ENCODE measurements at places on chromosomes 13 and 19.

GRCh38 chr19:49130325-49130724, 11.0 kb downstream of the PPFIA3 start:
- no peak for DNase-seq

DNA sequence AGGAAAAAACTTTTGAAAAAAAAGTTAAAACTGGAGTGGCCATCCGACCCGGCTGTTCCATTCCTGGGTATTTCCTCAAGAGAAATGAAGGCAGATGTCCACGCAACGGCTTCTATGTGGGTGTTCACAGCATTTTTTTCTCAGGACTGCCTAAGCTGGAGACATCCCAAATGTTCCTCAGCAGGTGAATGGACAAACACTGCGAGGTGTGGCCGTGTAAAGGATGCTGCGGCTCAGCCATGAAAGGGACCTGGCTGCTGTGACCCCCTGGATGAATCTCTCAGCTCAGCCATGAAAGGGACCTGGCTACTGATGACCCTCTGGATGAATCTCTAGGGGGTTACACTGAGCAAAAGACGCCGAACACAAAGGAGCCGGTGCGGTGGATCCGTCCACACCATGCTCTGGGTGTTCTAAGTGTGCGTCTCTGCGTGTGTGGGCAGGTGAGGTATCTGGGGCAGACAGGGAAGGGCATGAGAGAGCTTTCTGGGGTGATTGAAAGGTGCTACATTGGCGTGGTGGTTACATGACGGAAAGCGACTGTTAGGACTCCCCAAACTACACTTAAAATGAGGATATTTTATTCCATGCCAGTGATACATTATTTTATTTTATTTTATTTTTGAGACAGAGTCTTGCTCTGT, 7.2 kb upstream of the ASPDH start:
- no peak for DNase-seq

GRCh38 chr19:33813391-33814101, 16.9 kb downstream of the KCTD15 start:
- DNase-seq = no peak

GRCh38 chr13:41457589-41458186, 338 bp downstream of the RGCC start:
- no peak for DNase-seq

GRCh38 chr13:111409413-111409812, 89.0 kb downstream of the TEX29 start:
- no peak for DNase-seq

GRCh38 chr19:13404236-13404635, 102.0 kb downstream of the CACNA1A start:
- DNase-seq = no peak

- DNase-seq = no peak
These were observed 10.3 kb upstream of the PAK4 start for GRCh38 chr19:39115105-39115847.

GRCh38 chr13:67008075-67008668, 222.0 kb downstream of the PCDH9 start:
- no peak for DNase-seq

GRCh38 chr13:93529961-93530360, 303.4 kb downstream of the GPC6 start:
- no peak for DNase-seq

GRCh38 chr19:18649371-18650020, 12.7 kb downstream of the KLHL26 start:
- peak; percentile 61 for DNase-seq

DNA sequence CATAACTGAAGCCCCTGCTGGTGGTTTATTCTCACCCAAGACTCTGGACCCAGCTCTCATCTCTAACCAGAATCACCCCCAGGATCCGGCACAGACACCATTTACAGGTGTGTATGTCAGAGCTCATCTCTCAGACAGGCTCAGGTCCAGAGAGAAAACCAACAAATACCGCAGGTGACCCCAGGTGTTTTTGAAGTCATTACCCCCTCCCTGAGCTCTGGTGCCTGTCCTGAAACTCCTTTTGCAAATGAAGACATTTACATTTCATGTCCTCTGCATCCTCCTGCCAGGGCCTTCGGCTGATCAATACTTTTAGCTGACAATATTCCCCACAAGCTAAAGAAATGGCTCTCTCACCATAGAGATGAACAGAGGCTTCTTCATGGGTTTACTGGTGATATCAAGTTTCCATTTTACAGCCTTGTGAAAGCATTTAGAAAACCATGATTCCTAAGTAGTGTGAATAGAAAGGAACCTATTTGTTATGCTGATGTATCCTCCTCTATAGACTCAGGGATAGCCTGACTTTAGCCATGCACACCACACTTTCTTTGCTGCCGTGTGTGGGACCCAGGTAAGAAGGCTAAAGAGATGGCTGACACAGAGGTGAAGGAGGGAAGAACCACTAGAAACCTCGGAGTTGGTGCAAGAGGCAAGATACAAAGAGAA, 131.3 kb downstream of the KCTD15 start:
- DNase-seq = no peak

DNA sequence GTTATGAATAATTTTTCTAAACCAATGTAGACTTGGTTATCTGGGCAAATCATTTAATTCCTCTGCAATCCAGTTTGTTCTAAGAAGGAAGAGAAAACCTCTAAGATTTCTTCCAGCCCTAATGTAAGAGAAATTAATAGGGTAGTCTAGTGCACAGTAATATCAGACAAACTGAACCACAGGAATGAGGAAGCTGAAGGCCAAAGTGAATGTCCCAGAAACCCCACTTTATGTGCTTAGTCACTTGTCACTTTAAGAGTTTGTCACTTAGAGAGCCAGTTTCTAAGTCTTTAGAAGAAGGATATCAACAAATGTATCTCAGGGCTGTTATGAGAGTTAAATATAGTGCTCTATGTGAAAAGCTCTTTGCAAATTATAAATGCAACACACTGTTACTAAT, 750.6 kb downstream of the DIAPH3 start:
- no peak for DNase-seq

DNA sequence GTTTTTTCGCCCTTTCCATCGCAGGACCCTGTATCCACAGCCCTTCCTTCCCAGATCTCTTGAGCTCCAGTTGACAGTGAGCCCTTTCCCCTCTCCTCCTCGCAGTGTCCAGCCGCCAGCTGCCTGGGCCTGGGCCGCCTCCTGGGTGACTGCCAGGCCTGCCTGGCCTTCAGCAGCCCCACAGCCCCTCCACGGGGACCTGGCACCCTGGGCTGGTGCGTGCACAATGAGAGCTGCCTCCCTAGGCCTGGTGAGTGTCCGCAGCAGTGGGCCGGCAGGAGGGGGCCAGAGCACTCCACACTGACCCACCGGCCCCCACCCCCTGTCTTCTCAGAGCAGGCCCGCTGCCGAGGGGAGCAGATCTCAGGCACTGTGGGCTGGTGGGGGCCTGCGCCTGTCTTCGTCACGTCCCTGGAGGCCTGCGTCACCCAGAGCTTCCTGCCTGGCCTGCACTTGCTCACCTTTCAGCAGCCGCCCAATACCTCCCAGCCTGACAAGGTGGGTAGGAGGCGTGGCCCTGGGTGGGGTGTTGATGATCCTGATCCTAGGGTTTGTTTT, 19.0 kb downstream of the MEGF8 start:
- DNase-seq = no peak

GRCh38 chr19:47145639-47146486, 15.2 kb downstream of the SAE1 start:
- DNase-seq = no peak

DNA sequence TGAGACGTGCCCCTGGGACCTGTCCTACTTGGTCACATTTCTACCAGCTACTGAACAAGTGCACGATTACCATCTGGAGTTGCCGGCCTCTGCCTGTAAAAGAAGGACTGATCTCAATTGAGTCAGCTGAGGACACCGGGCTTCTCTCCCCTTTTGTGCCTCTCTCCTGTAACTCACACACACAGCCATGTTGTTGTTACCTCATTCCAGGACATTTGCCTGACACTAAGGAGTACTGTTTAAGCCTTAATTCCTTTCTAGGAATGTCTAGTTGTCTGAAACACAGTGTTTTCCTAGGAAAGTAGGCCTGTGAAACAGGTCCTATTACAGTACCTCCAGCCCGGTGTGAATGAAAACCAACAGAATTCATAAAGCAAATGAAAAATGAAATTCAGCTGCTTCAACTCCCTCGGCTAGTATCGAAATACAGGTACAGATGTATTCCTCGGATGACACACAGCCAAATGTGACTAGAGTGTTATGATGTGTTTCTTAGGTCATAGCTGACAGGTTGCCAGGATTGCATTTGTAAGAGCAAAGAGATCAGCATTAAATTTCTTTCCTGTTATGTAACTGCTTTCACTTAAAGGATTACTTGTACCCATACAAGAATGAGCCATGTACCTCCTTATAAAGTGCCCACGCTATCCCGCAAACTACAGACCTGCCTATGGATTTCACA, 152.0 kb upstream of the IRS2 start:
- DNase-seq = no peak

- DNase-seq = no peak
These were observed 2.6 kb downstream of the IL12RB1 start for GRCh38 chr19:18083929-18084684.

DNA sequence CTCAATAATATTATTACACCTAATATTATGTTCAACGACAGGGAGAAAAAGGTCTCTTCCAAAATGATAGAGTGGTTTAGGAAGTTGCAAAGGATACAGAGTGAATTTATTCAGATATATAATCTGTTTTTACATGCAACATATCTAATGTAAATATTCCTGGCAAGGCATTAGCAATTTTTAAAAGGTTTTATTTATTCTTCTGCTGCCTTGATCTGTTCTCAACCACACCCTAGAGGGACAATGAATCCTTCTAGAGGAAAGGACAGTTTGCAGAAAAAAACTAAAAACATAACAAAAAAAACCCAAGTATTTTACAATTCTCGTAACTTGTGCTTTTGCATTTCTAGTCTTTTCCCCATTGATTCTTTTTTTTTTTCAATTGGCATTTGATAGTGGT, 459.6 kb downstream of the KLF12 start:
- no peak for DNase-seq

DNA sequence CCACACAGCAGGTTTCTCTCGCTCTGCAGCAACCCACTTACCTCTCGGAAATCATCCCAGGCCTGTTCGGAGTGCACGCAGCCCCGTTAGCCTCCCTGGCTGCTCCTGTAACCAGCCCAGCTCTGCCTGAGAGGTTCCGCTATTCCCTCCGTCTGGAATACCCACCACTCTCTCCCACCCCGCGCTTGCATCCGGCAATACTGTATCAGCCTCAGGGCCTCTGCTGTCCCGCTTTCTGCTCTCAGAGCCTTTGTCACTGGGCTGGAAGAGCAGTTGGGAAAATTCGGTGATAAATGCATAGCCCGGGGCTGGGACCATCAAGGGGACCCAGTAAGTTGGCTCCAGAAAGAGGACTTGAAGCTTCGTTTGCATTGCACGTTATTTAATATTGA, 759 bp upstream of the TLE6 start:
- no peak for DNase-seq

GRCh38 chr19:47232422-47233211, 1.6 kb upstream of the BBC3 start:
- DNase-seq = no peak

- DNase-seq = no peak
These were observed 20.4 kb upstream of the TNFSF13B start for GRCh38 chr13:108249150-108249549.
